ENCODE measurements at places on chromosomes 1 and 21. TPM values are rescaled to one million over a fixed set of nuclear protein-coding genes. Genes with fewer than 3 reads are reported as not detected.

DNA sequence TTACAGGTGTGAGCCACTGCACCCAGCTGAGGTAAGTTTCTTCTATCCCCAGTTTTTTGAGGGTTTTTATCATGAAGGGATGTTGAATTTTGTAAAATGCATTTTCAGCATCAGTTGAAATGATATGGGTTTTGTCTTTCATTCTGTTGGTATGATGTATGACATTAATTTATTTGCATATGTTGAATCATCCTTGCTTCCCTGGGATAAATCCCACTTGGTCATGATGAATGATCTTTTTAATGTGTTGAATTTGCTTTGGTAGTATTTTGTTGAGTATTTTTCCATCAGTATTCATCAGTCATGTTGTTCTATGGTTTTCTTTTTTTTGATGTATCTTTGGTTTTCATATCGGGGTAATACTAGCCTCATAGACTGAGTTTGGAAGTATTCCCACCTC is 141.0 kb downstream of the RPS6KC1 start:
- no peaks in the 10 kb centered on the region for H3K4me1 ChIP-seq
- DNase-seq, result no peak
- no peak overlapping the region for H3K27ac ChIP-seq
- H3K4me3 ChIP-seq, result no peak overlapping the region
- no peaks in the 10 kb centered on the region for H3K27me3 ChIP-seq

The FMN2 gene
- not detected for polyA plus RNA-seq

DNA sequence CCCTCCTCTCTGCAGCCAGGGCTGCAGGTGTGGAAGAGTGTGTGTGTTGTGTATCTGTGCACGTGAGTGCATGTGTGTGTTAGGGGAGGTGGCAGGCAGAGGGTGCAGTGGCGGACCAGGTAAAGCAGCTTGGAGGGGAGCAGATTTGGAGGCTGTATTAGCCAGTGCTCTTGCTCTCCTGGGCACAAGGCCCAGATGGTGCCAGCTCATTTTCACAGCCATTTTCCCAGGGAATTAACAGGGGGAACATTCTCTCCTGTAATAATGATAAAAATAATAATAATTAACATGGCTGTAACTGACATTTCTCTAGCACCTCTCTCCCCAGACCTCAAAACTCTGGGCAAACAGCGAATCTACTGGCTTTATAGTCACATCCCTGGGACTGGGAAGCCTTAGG is 43.6 kb downstream of the LRRN2 start:
- peaks cover 4% of the 10 kb centered on the region for H3K27me3 ChIP-seq
- no peak overlapping the region for H3K4me3 ChIP-seq
- no peaks in the 10 kb centered on the region for H3K36me3 ChIP-seq
- no peaks in the 10 kb centered on the region for H3K4me1 ChIP-seq
- no peak overlapping the region for H3K27ac ChIP-seq

The FAM151A gene
- 0.35 TPM for polyA plus RNA-seq

- no peak for DNase-seq
- H3K4me3 ChIP-seq, result no peak overlapping the region
- no peaks in the 10 kb centered on the region for H3K36me3 ChIP-seq
- peaks cover 57% of the 10 kb centered on the region for H3K4me1 ChIP-seq
Measured at GRCh38 chr1:109885589-109885988, 25.1 kb upstream of the CSF1 start.

- no peaks in the 10 kb centered on the region for H3K36me3 ChIP-seq
- H3K4me3 ChIP-seq, result no peak overlapping the region
- H3K4me1 ChIP-seq, result no peaks in the 10 kb centered on the region
- H3K27me3 ChIP-seq, result no peaks in the 10 kb centered on the region
- no peak overlapping the region for H3K27ac ChIP-seq
- DNase-seq, result no peak
Measured at GRCh38 chr1:79497193-79497773, 490.8 kb upstream of the ADGRL4 start.

DNA sequence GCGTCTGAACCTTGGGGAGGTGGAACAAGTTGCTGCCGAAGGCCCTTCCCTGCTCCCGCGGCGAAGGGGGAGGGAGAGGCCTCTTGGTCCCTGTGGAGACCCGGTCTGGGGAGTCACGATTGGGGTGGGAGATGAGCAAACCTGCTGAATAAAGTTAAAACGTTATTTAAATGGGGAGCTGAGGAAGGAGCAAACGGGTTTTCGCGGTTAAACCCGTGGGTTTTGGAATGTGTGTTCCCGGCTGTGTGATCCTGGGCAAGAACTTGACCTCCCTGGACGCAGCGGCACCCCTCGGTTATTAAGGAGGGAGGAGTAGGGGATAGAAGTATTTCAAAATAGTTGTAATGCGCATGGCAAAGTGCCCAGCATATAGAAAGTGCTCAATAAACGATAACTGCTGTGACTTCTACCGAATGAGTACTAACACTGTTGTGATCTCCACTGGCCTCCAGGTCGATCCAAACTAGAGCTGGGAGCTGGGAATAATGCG is 3.4 kb downstream of the FAM110D start:
- no peaks in the 10 kb centered on the region for H3K36me3 ChIP-seq
- peak overlapping the region; percentile 73 for H3K4me3 ChIP-seq
- H3K4me1 ChIP-seq, result peaks cover 34% of the 10 kb centered on the region

GRCh38 chr1:201779351-201779880 is 49.5 kb upstream of the IPO9 start:
- no peaks in the 10 kb centered on the region for H3K27me3 ChIP-seq
- peak overlapping the region; percentile 51 for H3K27ac ChIP-seq
- peaks cover 39% of the 10 kb centered on the region for H3K4me1 ChIP-seq
- no peak overlapping the region for H3K4me3 ChIP-seq
- peaks cover 37% of the 10 kb centered on the region for H3K36me3 ChIP-seq
- DNase-seq, result no peak

The HTR1D gene
- polyA plus RNA-seq, result 0.01 TPM

The AK4 gene
- polyA plus RNA-seq, result 40.0 TPM
